ENCODE measurements at places on chromosomes 11 and 22.

DNA sequence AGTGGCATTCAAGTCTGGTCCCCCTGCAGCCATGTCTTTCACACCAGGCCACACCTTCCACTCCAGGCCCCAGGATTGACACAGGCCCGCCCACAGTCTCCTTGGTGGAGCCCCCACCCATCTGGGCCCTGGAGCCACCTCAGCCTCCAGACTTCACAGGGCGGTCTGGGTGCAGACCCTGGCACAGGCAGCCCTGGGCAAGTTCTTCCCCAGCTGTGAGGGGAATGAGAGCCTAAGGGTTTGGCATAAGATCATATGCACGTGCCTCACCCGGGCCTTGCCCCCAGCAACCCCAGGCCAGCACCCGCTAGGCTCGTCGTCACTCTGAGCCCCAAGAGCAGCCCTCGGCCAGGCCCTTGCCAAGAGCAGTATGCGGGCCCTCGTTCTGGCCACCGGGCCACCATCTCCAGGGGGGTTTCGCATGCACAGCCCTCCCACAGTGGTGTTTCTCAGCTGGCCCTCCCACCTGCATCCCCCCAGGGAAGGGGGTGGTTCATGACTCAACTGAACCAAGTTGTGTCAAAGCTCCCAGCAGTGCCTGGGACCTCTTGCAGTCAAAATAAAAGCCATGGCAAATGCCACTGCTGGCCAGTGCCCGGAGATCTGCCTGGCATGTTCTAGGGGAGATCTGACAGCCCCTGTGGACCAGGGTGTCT, 70.4 kb upstream of the KCNQ1OT1 start:
- no peak for DNase-seq

DNA sequence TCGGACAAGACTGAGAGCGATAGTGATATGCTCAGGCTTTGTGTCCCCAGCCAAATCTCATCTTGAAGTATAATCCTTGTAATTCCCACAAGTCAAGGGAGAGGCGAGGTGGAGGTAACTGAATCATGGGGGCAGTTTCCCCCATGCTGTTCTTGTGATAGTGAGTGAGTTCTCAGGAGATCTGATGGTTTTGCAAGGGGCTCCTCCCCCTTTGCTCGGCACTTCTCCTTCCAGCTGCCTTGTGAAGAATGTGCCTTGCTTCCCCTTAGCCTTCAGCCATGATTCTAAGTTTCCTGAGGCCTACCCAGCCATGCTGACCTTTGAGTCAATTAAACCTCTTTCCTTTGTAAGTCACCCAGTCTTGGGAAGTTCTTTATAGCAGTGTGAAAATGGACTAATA, 7.5 kb upstream of the FOLR2 start:
- DNase-seq: peak; percentile 82

DNA sequence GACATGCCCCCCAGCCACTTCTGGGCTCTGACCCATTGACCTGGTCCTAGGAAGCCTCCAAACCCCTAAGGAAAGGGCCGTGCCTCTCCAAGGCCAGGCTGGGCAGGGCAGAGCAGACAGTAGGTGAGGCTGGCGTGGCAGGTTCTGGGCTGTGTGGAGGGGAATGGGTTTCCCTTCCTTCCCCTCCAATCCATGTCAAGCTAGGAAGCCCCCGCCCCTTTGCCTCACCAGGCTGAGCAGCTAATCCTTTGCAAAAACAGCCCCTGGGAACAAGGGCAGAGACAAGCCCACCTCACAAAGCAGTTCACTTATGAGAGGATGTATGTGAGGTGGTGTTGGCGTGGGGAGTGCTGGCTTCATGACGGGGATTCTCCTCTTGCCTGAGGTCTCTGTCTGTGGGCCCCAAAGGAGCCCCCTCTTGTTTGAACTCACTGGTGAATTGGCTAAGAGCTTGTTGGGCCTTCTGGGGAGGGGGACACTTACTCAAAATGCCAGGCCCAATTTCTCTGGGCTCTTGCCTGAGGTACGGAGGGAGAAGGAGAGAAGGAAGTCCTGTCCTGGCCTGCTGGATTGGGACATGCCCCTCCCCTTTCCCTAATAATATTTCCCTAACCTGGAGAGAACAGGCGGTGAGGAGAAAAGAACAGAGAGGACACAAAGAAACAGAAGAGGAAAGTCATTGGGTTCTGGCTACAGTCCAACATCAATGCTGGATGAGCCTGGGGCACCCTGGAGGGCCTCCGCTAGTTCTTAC, 1.6 kb upstream of the TRIM29 start:
- no peak for DNase-seq

- no peak for DNase-seq
These were observed 25.0 kb downstream of the GDPD5 start for GRCh38 chr11:75500742-75501141.

- peak; percentile 84 for DNase-seq
These were observed 12.3 kb upstream of the TXN2 start for GRCh38 chr22:36493690-36494110.

GRCh38 chr22:30390974-30391691, 3.9 kb upstream of the RNF215 start:
- DNase-seq: peak; percentile 78

DNA sequence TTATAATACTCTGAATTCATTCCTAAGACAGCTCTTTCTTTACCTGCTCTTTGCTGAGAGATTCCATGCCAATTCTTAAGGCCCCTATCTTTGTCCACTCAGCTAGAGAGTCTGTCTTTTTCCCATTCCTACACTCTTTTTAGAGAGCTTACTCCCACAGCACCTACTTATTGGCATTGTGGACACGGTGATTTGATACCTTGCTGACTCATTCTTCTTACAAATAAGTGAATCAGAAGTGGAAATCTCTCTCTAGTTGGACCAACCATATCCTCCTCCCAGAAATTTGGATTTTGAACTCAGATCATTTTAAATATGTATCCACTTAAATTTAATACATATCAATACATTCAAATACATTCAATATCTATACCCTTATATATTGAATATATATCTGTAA, 32.5 kb upstream of the OR6M1 start:
- DNase-seq: no peak

DNA sequence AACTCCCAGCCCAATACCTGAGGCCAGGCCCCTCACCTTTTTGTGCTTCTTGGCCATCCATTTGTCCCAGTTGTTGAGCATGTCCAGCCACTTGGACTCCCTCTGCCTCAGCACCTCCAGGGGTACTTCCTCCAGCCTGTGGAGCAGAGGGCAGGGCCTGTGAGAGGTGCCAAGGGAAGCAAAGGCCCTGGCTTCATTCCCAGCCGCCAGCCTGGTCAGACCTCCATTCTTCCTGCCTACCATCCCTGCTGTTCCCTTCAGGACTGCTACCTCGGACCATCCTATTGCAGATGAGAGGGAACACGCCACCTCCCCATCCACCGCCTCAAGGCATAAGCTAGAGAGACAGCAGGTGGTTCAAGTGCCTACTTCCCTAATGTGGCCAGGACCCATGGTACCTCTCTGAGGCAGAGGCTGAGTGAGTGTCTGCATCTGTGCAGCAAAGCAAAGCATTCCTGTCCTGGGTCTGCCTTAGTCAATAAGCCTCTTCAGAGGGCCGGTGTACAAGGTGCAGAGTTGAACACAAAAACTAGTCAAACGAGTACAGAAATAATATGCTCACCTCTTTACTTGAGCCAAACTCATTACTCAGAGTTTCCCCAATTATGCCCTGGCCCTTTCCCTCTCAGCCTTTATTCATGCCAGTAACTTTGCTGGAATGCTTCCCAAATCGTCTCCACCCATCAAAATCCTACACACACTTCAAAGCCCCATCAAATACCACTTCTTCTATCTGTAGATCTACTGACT, 15.4 kb upstream of the CASTOR1 start:
- no peak for DNase-seq

- DNase-seq: no peak
These were observed 77.3 kb upstream of the HORMAD2 start for GRCh38 chr22:30002861-30003486.

- no peak for DNase-seq
These were observed 63.5 kb upstream of the DRD2 start for GRCh38 chr11:113538451-113539412.

GRCh38 chr11:65410936-65411680, 11.5 kb upstream of the NEAT1 start:
- no peak for DNase-seq

Measured in inflammatory macrophage treated with lipopolysaccharide for 4 hours (primary cell).